ENCODE measurements at places on chromosomes 4 and X.

DNA sequence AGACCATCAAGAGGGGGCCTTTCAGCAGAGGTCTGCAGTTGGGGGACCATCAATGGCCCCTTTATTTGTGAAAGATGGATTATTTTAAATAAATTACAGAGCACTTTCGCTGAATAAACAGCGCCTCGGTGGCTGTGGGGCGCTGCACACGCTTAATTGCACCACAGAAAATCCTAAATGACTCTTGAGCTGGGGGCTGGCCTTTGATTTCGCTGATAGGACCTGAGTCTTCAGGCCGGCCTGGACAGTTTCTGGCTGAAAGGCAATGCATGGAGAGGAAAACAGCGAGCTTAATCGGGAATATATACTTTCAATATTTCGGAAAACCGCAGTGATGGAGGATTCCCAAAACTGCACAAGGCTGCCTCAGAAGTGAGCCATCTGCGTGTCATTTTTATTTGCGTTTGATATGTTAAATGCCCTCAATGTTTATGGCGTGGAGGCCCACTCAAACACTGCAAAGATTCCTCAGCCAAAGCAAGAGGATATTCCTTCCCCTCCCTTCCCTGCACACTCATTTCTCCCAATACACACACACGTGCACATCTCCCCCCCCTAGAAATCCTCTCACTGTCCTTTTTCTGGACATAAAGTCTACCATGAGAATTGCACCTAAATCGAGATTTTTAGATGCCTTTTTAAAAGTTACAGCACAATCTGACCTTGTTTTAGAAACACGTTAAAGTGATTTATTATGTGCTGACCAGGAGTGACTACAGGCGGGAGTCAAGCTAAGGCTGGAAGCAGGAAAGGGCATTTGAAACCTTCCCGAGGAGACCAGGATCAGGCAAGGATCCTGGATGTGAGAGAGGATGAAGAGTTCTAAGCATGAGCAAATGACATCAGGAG is 340.7 kb downstream of the RAB28 start:
- no peak for DNase-seq

GRCh38 chr4:125105561-125105960 is 209.2 kb upstream of the FAT4 start:
- no peak for DNase-seq

- DNase-seq, result no peak
Observed at GRCh38 chr4:15575966-15576365, 79.2 kb downstream of the FBXL5 start.

GRCh38 chr4:24913119-24913485 is 260 bp upstream of the CCDC149 start:
- no peak for DNase-seq

DNA sequence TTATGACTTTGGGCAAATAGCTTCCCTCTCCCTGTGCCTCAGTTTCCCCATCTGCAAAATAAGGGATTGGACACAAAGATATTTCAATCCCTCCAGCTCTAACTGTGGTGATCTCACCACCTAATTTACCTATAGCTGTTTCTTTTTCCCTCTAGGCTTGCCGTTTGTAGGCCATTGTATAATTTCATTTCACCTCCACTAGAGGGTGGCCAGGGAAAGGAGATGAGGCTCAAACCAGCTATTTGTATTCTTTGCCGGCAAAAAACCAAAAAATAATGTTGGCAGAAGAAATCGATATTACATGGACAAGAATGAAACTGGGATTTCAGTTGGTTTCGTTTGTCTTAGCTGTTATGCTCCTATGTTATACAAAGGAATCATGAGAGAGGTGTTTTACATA is 36.1 kb upstream of the DOCK11 start:
- peak; percentile 26 for DNase-seq

GRCh38 chrX:16771483-16772398 is 14.5 kb upstream of the TXLNG start:
- DNase-seq, result no peak

GRCh38 chrX:151510203-151510602 is 53.3 kb upstream of the PASD1 start:
- no peak for DNase-seq

DNA sequence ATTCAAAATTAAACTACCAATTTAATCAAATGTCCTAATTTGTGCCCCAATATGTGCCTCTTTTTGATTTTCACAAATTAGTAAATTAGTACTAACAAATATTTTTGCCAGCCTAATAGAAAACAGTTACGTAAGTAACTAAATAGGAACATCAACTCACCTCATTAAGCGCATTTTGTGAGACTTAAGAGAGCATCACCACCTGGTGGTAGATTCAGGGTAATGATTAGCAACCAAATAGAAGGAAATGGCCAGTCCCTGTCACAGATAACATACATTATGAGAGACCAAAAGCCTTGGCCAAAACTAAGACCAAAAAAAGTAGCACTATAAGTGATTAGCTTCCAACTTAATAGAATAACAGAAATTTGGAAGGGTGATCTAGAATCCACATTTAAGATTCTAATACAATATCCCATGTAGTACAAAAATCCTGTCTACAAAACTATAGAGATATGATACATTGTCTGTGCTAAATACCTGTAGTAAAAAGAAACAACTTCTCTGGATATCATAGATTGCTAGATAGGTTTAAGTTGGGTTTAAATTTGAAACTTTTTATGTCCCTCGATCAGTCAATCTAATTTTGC is 46.7 kb downstream of the C4orf46 start:
- no peak for DNase-seq

DNA sequence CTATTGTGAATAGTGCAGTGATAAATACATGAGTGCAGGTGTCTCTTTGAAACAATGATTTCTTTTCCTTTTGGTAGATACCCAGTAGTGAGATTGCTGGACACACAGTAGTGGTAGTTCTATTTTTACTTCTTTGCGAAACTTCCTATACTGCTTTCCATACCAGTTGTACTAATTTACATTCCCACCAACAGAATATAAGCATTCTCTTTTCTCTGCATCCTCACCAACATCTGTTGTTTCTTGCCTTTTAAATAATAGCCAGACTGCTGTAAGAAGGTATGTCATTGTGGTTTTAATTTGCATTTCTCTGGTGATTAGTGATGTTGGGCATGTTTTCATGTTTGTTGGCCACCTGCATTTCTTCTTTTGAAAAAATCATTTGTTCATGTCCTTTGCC is 105.9 kb downstream of the COL4A6 start:
- DNase-seq, result no peak

DNA sequence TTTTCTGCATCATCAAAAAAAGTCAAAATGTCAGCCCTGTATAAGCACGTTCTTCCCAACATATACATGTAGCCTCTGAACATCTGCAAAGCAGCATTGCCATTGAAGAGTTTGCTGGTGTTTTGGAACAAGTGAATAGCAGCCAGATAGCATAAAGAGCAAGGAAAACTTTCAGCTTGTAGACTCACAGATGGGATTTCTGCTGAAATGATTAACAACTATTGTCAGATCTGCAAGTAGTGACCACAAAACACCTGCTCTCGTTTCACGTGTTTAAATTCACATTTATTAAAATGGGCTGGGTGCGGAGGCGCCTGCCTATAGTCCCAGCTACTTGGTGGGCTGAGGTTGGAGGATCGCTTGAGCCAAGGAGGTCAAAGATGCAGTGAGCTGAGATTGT is 123.7 kb downstream of the SPRY1 start:
- no peak for DNase-seq

DNA sequence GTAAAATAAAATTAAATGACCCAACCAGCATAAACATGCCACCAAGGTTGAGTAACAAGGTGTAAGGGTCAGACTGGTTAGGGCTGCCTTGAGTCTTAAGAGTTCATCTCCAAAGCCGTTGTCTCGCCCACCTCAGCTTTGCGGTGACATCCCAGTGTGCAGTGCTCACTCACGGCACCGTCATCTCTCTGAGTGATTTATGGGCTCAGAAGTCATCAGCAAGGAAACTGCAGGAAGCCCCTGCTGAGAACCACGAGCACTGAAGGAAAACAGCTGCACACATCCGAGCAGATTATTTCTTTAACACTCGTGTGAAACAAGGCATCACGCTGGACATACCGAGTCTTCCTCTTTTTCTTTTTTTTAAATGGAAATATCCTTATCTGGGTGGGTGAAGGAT is 411.1 kb downstream of the TRIML1 start:
- DNase-seq, result no peak

- no peak for DNase-seq
Observed at GRCh38 chr4:104532677-104533076, 38.0 kb upstream of the CXXC4 start.

GRCh38 chr4:138267835-138268234 is 25.7 kb upstream of the SLC7A11 start:
- DNase-seq, result no peak

- DNase-seq, result no peak
Observed at GRCh38 chr4:184675821-184676492, 26.4 kb downstream of the PRIMPOL start.

DNA sequence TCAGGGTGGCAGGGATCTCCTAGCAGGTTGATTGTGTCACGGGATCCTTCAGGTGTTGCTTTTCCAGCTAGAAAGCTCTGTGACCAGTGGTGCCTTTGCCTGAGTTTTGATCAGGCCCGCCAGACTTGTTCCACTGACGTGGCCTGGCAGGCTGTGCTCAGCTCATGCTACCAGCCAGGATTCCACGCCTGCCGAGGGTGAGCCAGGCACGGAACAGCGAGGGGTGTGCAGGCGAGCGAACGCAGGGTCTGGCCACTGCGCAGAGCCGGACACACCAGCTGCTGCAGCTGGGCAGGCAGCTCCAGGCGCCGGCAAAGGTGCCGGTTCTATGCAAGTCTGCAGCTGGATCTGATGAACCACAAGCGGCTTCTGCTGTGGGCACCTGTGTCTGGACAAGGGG is 17.1 kb upstream of the SAT1 start:
- DNase-seq, result no peak

GRCh38 chrX:136176399-136176825 is 29.1 kb downstream of the FHL1 start:
- no peak for DNase-seq

GRCh38 chr4:76615999-76616398 is 181.0 kb downstream of the SHROOM3 start:
- DNase-seq, result no peak

DNA sequence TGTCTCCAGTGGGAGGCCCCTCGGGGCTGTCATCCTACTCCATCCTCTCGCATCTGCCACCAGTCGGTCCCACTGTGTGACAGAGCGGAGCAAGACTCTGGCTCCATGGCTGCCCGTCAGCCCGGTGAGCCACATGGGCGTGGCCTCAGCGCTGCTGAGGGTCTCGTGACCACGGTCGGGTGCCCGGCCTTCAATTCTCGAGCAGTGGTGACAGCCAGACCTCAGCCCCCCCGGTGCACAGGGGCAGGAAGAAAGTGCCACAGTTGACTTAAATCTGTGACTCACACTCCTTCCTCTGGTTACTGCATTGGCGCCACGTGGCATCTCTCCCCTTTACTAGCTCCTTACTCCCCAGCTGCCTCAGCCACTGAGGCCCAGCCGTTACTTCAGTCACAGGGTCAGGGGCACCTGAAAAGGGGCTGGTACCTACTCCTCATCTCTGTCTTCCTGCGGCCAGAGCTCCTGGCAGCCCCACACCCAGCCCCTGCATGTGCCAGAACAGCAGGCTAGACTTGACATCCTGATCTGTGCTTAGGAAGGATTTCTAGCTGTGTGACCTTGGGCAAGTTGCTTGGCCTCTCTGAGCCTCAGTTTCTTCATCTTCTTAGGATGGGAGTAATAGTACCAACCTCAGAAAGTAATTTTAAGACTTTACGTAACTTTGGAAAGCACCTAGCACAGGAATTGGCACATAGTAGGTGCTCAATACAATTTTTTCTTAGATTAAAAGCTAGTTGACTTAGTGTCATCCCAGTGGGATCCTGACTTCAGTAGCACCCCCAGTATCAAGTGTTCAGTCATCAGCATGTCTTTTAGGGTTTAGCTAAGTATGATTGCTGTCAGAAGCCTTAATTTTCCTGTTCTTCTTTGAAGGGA is 66.1 kb downstream of the TNIP2 start:
- peak; percentile 12 for DNase-seq

DNA sequence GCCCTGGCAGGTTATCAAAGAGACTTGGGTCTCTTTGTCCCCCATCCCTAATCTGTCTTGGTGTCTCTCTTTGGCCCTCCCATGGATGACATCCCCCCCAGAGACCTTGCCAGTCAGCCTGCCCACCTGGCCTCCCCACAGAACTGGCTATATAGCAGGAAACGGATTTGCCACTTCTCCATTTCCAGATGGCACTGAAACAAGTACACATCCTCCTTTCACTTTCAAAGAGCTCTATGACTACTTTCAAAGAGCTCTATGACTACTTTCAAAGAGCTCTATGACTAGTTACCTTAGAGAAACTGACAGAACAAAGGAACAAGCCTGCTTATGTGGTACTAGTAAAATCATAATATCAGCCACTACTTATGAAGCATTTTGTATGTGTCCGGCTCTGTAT is 175.3 kb downstream of the MAML3 start:
- DNase-seq, result no peak

- no peak for DNase-seq
Observed at GRCh38 chrX:10828640-10829039, 208.3 kb upstream of the MID1 start.

DNA sequence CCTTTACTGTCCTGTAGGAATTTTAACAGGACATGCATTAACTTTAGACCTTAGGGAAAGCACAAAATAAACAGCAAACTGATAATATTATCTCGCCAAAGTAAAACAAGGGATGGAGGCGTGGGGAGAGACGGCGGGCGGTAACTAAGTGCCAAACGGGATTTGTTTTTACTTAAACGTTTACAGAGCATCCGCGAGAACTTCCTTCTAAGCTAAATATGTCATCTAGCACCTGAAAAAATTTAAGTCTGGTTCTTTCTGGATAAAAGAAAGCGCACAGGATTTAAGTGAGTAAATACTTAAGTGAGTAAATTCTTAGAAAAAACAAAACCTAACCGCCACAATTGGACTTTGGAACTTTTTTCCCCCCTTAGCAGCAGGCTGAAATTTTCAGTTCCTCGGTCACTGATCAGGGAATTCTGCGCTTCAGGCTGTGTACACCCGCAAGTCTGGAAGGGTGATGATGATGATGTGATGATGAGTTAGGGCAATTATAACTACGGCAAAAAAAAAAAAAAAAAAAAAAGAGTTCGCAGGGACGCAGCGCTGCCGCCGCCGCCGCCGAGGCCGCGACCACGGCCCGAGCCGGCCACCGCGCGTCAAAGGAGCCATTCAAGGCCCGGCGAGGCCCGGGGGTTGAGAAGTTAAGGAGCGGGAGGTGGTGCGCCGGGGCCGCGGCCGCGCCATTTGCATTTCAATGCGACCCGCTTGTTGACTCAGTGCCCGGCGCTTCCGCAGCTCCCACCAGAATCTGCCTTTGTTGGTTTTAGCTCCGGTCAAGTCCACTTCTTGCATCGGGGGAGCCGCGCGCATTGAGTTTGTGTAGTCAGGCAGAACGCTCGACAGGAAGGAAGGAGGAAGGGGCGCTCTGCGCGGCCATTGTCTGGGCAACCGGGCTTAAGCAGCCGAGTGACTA is 108.8 kb downstream of the SPRY1 start:
- peak; percentile 7 for DNase-seq

- no peak for DNase-seq
Observed at GRCh38 chr4:172850838-172851237, 317.8 kb upstream of the GALNT7 start.

DNA sequence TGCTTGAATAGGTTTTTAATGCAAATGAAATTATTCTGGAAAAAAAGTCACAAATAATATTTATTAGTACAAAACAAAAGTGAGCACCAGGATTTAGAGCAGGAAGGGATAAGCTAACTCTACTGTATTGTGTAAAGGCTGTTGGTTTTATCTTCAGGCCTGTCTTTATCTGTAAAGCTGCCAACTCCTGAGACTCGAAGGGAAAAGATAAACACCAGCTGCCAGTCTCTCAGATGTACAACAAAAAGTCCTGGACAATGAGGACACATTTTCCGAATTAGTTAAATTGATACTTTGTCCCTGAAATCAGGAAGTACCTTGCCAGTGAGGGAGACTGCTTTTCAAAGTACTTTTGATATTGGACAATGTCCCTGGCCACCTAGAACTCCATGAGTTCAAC is 8.8 kb downstream of the DDX60 start:
- no peak for DNase-seq
